ENCODE measurements at places on chromosomes 7 and 10.

DNA sequence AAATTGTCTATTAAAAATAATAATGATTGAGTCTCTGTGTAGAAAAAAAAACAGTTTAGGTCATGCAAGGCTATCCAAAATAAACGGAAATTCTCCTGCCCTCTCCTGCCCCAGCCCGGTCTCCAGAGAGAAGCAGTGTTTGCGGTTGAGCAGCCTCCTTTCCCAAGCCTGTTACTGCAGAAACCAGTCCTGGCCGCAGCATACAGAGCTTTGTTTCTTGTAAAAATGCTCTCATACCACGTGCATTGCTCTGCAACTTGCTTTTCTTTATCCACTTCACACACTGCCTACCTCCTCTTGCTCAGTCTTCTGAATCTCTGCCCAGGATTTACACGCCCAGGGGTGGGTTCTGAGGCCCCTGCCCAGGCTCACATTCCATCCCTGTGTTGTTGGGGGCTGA lies 34.4 kb upstream of the CUL1 start:
- no peak overlapping the region for H3K27ac ChIP-seq
- no peak for DNase-seq
- no peaks in the 10 kb centered on the region for H3K27me3 ChIP-seq
- no peak overlapping the region for H3K4me3 ChIP-seq

DNA sequence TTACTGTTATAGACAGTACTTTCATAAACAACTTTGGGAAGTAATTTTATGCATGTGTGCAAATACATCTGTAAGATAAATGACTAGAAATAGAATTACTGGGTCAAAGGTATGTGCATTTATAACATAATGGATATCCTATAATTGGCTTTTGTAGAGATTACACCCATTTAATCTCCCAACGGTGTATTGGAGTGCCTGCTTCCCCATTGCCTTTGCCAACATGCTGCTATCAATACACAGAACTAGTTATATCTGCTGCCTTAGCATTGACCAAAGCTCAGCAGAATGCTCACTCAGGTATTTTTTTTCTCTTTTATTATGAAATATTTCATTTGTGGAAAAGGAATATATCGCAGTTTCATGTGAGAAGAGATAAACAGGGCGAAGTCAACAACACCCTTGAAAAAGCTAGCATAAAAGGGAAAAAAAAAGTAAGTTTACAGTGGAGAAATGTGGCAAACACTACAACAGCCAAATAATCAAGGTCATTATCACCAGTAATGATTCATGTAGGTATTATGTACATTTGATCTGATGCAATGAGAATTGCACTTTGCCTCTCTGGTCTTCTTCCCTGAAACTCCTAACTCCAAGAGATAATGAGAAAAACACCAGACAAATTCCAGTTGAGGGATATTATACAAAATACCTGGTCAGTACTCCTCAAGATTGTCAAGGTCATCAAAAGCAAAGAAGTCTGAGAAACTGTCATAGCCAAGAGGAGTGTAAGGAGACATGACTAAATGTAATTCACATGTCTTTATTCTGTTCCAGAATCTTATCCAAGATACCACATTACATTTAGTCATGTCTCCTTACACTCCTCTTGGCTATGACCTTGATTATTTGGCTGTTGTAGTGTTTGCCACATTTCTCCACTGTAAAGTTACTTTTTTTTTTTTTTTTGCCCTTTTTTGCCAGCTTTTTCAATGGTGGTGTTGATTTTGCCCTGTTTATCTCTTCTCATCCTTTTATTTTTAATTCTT lies 36.8 kb downstream of the MARCHF5 start:
- H3K36me3 ChIP-seq = no peaks in the 10 kb centered on the region
- no peaks in the 10 kb centered on the region for H3K4me1 ChIP-seq
- DNase-seq = no peak
- H3K4me3 ChIP-seq = no peak overlapping the region

DNA sequence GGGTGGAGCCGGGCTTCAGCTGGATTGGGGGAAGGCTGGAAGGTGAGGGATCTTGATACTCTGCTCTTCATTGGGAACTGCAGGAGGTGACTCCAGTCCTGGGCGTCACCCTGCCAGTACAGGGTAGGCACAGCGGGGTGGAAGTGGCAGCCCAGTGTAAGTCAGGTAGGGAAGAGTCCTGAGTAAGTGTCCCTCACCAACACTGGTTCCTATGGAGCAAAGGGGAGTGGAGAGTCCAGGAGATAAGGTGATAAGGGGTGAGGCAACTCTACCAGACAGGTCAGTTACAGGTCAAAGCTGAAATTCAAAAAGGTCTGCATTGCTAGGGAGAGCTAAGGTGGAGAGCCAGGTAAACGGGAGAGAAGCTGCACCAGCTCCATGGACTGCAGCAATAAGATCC lies 145.6 kb upstream of the NFE2L3 start:
- H3K36me3 ChIP-seq = no peaks in the 10 kb centered on the region
- no peaks in the 10 kb centered on the region for H3K4me1 ChIP-seq
- no peak for DNase-seq
- no peak overlapping the region for H3K4me3 ChIP-seq
- H3K27me3 ChIP-seq = no peaks in the 10 kb centered on the region
- H3K27ac ChIP-seq = no peak overlapping the region

DNA sequence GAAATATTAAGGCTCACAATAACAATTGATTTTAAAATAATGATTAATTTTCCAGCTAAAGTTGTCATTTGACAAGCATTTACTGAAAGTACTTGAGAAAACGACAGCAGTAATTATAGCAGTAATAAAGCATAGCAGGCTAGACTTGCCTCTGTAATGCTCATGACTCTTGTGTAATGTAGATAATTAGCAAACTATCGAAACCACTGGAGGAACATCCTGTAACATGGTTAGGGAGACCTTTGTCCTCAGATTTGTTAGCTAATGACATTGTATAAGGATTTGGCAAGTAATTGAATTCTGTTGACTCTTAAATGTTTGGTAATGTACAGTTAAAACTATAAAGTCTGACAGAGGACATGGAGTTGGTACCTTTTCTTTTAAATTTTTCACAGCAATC lies 24.8 kb downstream of the ARL4A start:
- no peak overlapping the region for H3K4me3 ChIP-seq
- H3K27me3 ChIP-seq = no peaks in the 10 kb centered on the region
- H3K27ac ChIP-seq = no peak overlapping the region

- no peak for DNase-seq
- H3K4me3 ChIP-seq = peak within 1 kb of the TSS; percentile 98
- no peaks in the 10 kb centered on the region for H3K36me3 ChIP-seq
- H3K27ac ChIP-seq = peak within 1 kb of the TSS; percentile 96
Observed at GRCh38 chr10:110918643-110919348, at the start of gene BBIP1. TSS of gene BBIP1 (minus strand) at chr10:110919180. CDS start at chr10:110918157, 1,023 bp downstream.

DNA sequence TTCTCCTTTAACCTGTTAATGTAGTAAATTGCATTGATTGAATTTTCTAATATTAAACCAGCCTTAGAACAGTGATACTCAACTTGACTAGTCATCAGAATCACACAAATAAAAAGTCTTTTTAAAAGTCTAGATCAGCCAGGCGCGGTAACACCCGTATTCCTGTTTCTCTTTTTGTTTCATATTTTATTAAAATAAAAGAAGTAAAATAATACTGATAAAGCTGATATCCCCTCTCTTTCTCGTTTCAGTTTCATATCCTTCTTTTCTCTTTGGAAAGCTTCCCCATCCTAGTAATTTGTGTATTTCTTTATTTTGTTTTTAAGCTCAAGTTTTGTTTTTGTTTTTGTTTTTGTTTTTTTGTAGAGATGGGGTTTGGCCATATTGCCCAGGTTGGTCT lies 9.3 kb downstream of the SMO start:
- H3K27ac ChIP-seq = no peak overlapping the region
- H3K4me1 ChIP-seq = no peaks in the 10 kb centered on the region
- H3K27me3 ChIP-seq = no peaks in the 10 kb centered on the region
- no peak overlapping the region for H3K4me3 ChIP-seq

DNA sequence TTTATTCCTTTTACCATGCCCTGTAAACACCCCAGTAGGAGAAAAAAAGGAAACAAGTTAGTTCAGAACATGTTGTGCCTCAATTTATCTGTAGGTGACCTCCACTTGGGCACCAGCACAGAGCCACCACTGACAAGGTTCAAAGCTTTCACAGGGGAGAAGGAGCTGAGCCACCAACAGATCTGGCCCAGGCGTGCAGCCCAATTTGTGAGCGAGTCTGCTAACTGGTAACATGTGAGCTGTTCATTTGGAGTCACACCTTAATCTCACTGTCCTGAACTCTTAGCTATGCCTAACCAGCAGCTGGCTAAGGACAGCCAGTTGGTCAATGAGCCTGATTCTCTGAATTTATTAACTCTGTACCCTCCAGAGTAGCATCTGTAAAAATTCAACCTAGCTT lies 78.4 kb upstream of the CAMK2B start:
- H3K36me3 ChIP-seq = peaks cover 10% of the 10 kb centered on the region
- no peaks in the 10 kb centered on the region for H3K4me1 ChIP-seq
- H3K4me3 ChIP-seq = no peak overlapping the region
- no peak for DNase-seq

DNA sequence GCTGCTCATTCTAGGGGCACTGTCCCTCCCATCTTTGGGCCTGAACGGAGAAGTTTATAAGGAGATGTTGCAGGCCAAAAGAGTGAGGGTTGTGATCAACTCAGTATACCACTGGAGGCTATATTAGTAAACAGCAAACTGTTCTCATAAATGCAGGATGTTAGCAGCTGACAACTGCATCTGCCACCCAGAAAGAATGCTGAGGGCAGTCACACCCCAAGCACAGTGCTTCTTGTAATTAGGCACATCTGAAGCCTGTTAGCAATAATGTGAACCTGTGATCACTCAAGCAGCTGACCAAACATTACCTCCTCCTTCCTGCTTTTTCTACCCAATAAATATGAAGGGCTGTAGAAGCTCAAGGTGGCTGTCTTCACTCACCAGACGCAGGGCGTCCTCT lies 38.4 kb upstream of the ZNF138 start:
- no peak overlapping the region for H3K27ac ChIP-seq
- no peaks in the 10 kb centered on the region for H3K36me3 ChIP-seq
- H3K27me3 ChIP-seq = no peaks in the 10 kb centered on the region
- no peak overlapping the region for H3K4me3 ChIP-seq
- DNase-seq = no peak

- no peak overlapping the region for H3K27ac ChIP-seq
- H3K4me3 ChIP-seq = no peak overlapping the region
Observed at GRCh38 chr10:51445588-51445987, 253.8 kb downstream of the CSTF2T start.

DNA sequence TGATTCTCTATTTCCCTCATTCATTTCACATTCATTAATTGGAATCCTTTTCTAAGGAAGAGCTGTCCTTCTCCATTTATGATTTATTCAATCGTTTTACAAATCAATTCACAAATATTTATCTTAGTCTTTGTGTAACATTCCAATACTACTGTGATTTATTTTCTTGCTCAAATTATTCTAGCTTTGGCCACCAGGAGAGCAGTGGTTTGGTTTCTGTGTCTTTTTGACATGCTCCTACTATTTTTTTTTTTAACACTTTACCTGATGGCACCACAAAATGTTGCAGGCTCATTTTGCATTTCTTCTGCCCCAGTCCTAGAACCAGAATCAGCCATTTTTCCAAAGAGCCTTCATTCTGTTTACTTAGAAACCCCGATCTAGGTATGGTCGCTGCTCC lies 13.3 kb upstream of the RBM33 start:
- H3K4me1 ChIP-seq = no peaks in the 10 kb centered on the region
- H3K4me3 ChIP-seq = no peak overlapping the region
- no peak for DNase-seq
- no peaks in the 10 kb centered on the region for H3K36me3 ChIP-seq

- no peak for DNase-seq
- no peak overlapping the region for H3K4me3 ChIP-seq
- H3K4me1 ChIP-seq = peaks cover 20% of the 10 kb centered on the region
- H3K27me3 ChIP-seq = no peaks in the 10 kb centered on the region
Observed at GRCh38 chr10:112208997-112209396, 25.4 kb upstream of the GPAM start.
